ENCODE measurements at places on chromosomes 11 and 22. TPM values are rescaled to one million over a fixed set of nuclear protein-coding genes. Genes with fewer than 3 reads are reported as not detected.

GRCh38 chr11:35675901-35676610 is 13.5 kb downstream of the TRIM44 start:
- H3K36me3 ChIP-seq = no peaks in the 10 kb centered on the region
- peak; percentile 70 for DNase-seq
- peaks cover 4% of the 10 kb centered on the region for H3K4me1 ChIP-seq
- no peak overlapping the region for H3K4me3 ChIP-seq

GRCh38 chr11:33857933-33858371 is 33.9 kb downstream of the LMO2 start:
- no peaks in the 10 kb centered on the region for H3K36me3 ChIP-seq
- H3K27ac ChIP-seq = no peak overlapping the region
- H3K4me3 ChIP-seq = no peak overlapping the region
- no peaks in the 10 kb centered on the region for H3K4me1 ChIP-seq
- DNase-seq = peak; percentile 69
- peaks cover 24% of the 10 kb centered on the region for H3K27me3 ChIP-seq

- no peaks in the 10 kb centered on the region for H3K27me3 ChIP-seq
- H3K4me3 ChIP-seq = no peak overlapping the region
- DNase-seq = no peak
- H3K36me3 ChIP-seq = no peaks in the 10 kb centered on the region
- H3K27ac ChIP-seq = no peak overlapping the region
Observed at GRCh38 chr22:28988457-28988856, 73.2 kb downstream of the C22orf31 start.

- peak; percentile 84 for DNase-seq
- peaks cover 19% of the 10 kb centered on the region for H3K4me1 ChIP-seq
- H3K36me3 ChIP-seq = no peaks in the 10 kb centered on the region
- no peak overlapping the region for H3K27ac ChIP-seq
- no peak overlapping the region for H3K4me3 ChIP-seq
- H3K27me3 ChIP-seq = no peaks in the 10 kb centered on the region
Observed at GRCh38 chr11:128902515-128903066, 11.4 kb downstream of the KCNJ5 start.

- no peak overlapping the region for H3K4me3 ChIP-seq
- DNase-seq = no peak
- no peaks in the 10 kb centered on the region for H3K4me1 ChIP-seq
- H3K27ac ChIP-seq = no peak overlapping the region
- no peaks in the 10 kb centered on the region for H3K36me3 ChIP-seq
Observed at GRCh38 chr11:120509346-120510053, 2.0 kb upstream of the GRIK4 start.

DNA sequence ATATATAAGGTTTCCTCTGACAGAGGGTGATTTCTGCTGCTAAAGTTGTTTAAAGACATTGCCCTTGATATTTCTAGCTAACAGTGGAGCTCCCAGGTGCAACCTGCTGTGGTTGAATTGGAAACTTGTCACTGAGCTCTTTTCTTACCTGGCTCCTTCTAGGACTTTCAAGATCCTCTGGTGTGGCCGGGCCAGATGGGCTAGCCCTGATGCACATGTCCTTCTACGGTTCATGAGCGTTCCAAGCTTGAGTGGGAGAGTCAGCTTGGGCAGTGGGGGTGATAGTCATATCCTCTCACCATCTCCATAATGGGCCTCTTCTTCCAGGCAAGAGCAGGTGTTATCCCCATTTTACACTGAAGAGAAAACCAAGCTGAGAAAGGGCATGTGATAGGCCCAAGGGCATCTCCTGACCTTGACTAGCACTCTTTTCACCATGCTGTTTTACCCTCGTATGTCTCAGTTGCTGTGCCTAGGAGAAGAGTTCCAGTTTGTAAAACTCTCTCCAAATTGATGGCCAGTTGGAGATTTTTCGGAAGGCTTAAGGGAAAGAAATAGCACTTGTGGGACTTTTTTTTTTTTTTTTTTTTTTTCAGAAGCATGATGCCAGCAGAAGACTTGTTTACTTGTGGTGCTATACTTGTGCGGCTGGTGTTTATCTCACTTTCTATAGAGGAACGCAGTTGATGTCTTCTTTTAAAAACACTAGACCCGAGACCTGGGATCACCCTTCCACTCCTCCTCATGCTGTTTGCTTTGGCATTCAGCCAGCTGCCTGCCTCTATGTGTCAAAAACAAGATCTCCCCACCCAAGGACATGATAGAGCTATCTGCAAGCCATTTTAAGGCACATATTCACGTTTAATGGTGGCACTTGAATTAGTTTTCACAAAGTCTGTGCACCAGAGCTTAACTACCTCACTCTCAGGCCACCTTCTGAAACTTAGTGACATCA is 32.6 kb downstream of the TEAD1 start:
- H3K36me3 ChIP-seq = no peaks in the 10 kb centered on the region
- H3K4me1 ChIP-seq = peaks cover 12% of the 10 kb centered on the region
- no peaks in the 10 kb centered on the region for H3K27me3 ChIP-seq
- no peak overlapping the region for H3K4me3 ChIP-seq

DNA sequence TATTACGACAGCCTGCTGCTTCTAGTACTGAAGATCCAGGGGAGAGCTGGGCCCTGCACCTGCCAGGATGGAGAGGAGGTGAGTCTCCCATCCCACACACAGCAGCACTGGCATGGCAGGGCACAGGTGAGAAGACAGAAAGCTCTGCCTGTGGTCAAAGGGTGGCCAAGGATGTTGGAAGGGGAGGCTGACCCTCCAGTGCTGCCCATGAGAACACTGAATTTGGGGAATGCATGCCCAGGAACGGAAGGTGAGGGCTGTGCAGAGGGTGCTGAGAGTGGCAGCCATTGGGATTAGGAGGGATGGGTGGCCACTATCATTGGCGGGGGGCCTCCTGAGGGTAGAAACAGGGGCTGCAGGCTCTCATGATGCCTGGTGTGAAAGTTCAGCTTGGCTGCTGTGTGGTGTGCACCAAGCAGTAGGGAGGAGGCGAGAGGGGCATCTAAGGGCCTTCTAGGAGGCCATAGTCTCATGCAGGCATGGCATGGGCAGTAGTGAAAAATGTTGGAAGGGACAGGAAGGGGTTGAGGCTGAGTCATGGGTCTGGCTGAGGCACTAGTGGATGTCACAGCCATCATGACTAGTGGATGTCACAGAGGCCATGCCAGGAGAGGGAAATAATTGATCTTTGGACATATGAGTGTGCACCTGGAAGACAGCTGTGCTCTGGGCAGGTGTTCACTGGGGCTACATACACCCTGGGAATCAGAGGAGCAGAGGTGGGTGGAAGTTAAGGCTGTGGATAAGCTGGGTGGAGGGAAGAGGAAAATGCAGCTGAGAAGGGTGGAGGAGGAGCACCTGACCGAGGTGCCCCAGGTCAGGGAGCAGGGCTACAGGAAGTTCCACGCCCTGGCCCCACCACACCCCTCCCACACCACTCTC is 2.5 kb upstream of the LRRC74B start:
- no peaks in the 10 kb centered on the region for H3K27me3 ChIP-seq
- H3K27ac ChIP-seq = no peak overlapping the region
- H3K4me3 ChIP-seq = no peak overlapping the region
- DNase-seq = no peak

GRCh38 chr11:128764424-128765095 is 70.7 kb downstream of the FLI1 start:
- H3K4me3 ChIP-seq = no peak overlapping the region
- no peaks in the 10 kb centered on the region for H3K36me3 ChIP-seq
- H3K4me1 ChIP-seq = no peaks in the 10 kb centered on the region
- no peak for DNase-seq
- no peaks in the 10 kb centered on the region for H3K27me3 ChIP-seq

- DNase-seq = no peak
- no peak overlapping the region for H3K27ac ChIP-seq
- H3K27me3 ChIP-seq = no peaks in the 10 kb centered on the region
- H3K4me1 ChIP-seq = no peaks in the 10 kb centered on the region
Observed at GRCh38 chr22:24095826-24096757, 85.0 kb downstream of the CABIN1 start.

- no peak for DNase-seq
- H3K4me1 ChIP-seq = peaks cover 38% of the 10 kb centered on the region
- no peaks in the 10 kb centered on the region for H3K27me3 ChIP-seq
- H3K4me3 ChIP-seq = peak overlapping the region; percentile 92
Observed at GRCh38 chr11:65613091-65613928, 711 bp downstream of the MAP3K11 start.

- H3K27me3 ChIP-seq = no peaks in the 10 kb centered on the region
- peak; percentile 11 for DNase-seq
- H3K36me3 ChIP-seq = no peaks in the 10 kb centered on the region
- H3K27ac ChIP-seq = no peak overlapping the region
- H3K4me1 ChIP-seq = no peaks in the 10 kb centered on the region
Observed at GRCh38 chr22:33247758-33248157, 189.6 kb upstream of the SYN3 start.

GRCh38 chr11:82899957-82900276 is 313 bp downstream of the PRCP start:
- H3K36me3 ChIP-seq = no peaks in the 10 kb centered on the region
- H3K27ac ChIP-seq = peak overlapping the region; percentile 75
- peak; percentile 6 for DNase-seq
- peaks cover 3% of the 10 kb centered on the region for H3K4me1 ChIP-seq
- no peaks in the 10 kb centered on the region for H3K27me3 ChIP-seq

DNA sequence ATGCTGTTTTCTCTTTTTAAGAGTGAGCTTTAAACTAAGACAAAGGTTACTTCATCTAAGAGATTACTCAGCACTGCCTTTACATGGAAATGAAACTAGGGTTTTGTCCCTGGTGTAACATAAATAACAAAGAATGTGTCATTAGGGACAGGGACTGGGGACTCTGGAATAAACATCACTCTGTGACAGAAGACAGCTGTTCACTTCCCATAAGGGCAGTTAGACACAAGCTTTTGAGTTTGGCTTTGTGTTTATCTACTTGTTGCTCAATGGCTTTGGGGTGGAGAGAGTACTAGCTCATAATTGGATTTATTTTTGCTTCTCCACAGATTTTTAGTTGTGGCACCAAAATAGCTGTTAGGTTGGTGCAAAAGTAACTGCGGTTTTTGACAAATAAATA is 154.5 kb downstream of the OR4C45 start:
- DNase-seq = no peak
- no peak overlapping the region for H3K27ac ChIP-seq
- H3K27me3 ChIP-seq = no peaks in the 10 kb centered on the region
- no peak overlapping the region for H3K4me3 ChIP-seq

DNA sequence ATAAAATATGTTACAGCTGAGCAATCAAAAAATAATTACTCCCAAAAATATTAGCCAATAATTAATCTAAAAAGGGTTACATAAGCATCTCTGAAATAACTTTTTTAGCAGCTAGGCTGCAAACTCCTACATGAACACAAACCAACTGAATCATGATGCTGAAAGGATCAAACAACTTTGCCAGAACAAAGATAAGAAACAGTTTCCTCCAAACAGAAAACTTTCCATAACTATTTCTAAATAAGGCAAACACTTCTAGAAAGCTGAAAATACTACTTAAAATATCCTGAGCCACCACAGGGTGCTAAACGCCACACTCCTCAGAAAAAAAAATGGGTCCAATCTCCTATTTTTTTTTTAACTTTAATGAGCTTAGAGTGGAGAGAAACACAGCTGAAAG is 68.6 kb upstream of the ARHGAP32 start:
- H3K4me1 ChIP-seq = no peaks in the 10 kb centered on the region
- no peaks in the 10 kb centered on the region for H3K36me3 ChIP-seq
- peak; percentile 43 for DNase-seq
- no peak overlapping the region for H3K27ac ChIP-seq

DNA sequence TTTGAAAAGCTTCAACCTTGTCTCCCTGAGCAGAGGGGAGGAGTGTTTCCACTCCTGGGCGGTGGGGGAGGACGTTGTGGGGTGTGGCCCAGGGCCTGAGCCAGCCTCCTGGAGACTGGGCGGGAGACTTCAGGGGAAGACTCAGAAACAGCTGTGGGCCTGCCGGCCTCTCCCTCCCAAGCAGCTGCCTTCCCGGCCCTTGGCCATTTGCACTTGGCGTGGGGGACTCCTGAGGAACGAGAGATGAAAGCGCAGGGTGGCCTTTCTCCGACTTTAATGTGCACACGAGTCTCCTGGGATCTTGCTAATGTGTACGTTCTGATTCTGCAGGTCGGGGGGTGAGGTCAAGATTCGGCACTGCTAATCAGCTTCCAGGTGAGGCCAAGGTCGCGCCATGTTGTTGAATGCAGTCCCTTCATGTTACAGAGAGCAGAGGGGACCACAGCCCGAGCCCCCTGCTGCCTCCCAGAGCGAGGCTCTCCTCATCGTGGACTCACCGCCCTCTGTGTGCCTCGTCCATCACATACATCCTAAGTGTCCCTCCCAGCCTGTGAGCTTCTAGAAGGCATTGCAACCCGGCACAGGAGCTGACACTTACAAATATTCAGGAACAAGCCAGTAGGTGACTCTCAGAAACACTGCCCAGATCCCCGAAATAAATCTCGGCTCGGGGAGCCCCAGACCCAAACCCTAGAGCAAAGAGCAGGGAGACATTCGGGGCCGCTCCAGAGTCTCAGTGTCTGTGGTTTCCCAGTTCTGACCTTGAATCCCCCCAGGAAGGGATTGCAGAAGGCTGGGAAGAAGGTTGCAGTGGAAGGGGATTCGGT is 7.7 kb downstream of the LIF start:
- peak overlapping the region; percentile 25 for H3K27ac ChIP-seq
- no peak overlapping the region for H3K4me3 ChIP-seq
- peak; percentile 89 for DNase-seq

DNA sequence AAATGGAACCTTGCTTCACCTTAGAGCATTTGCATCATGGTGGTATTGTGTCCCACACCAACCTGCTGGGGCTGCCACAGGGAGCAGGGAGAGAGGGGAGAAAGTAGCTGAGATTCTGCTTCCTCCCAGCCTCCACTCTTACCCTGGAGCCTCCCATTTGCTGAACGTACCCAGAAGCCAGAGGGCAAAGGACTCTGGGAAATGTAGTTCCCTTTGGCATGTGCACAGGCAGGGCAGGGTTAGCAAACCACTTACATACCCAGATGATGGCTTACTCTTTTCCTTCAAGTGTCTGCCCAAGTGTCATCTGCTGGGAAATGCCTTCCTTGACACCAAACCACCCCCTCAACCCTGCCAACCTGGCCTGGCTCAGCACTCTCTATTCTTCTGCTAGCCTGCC is 16.9 kb downstream of the SMIM38 start:
- H3K27me3 ChIP-seq = peaks cover 8% of the 10 kb centered on the region
- no peaks in the 10 kb centered on the region for H3K36me3 ChIP-seq
- H3K27ac ChIP-seq = no peak overlapping the region
- no peak for DNase-seq
- H3K4me1 ChIP-seq = no peaks in the 10 kb centered on the region

DNA sequence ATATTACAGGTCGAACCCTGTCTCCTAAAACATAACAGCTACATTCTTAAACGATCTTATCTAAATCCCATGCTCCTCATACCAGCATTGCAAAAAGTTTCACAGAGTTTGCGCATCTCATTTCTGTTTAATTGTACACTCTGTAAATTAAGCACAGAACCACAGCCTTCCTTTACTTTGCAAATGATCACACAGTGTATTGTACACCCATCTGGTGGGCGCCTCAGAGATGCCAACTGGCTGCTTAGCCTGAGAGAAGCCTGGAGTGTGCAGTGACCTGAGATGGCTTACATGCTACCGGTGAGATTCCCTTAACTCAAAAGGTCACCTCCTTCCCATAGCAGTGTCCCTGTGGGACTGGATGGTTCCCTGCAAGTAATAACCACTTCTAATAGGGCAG is 1077.3 kb downstream of the OPCML start:
- no peaks in the 10 kb centered on the region for H3K4me1 ChIP-seq
- no peak for DNase-seq
- no peaks in the 10 kb centered on the region for H3K36me3 ChIP-seq
- no peak overlapping the region for H3K4me3 ChIP-seq
- no peak overlapping the region for H3K27ac ChIP-seq

The ALKBH3 gene
- polyA plus RNA-seq = 56.1 TPM

The NDUFS8 gene
- polyA plus RNA-seq = 36.3 TPM

The PATE4 gene
- not detected for polyA plus RNA-seq

The SERHL2 gene
- 1.6 TPM for polyA plus RNA-seq

The TSKU gene
- polyA plus RNA-seq = 4.5 TPM

The GAL3ST1 gene
- polyA plus RNA-seq = 0.03 TPM

The KDELR3 gene
- polyA plus RNA-seq = 305 TPM

The XKR3 gene
- polyA plus RNA-seq = not detected

All from fibroblast of lung (primary cell).